Mesangial cell (primary cell): ENCODE measurements at places on chromosomes 1 and 21. TPM values are rescaled to one million over a fixed set of nuclear protein-coding genes. Genes with fewer than 3 reads are reported as not detected.

The CPT2 gene
- total RNA-seq, result 15.8 and 19.1 TPM in 2 replicates

The FAM72D gene
- 0.13 and 2.4 TPM in 2 replicates for total RNA-seq

The VCAM1 gene
- 53.9 and 128 TPM in 2 replicates for total RNA-seq

The EPHB2 gene
- 141 and 181 TPM in 2 replicates for total RNA-seq

The CELA3B gene
- total RNA-seq, result not detected in 2 replicates

The CASZ1 gene
- total RNA-seq, result 2.9 and 4.1 TPM in 2 replicates

The KTI12 gene
- 18.5 and 20.7 TPM in 2 replicates for total RNA-seq

The PROK1 gene
- total RNA-seq, result not detected in 2 replicates

The OR2T35 gene
- not detected in 2 replicates for total RNA-seq

The TNFRSF8 gene
- total RNA-seq, result 0.13 and 0.16 TPM in 2 replicates

The FCGR2B gene
- total RNA-seq, result not detected in 2 replicates

The RGS8 gene
- not detected in 2 replicates for total RNA-seq

The SGIP1 gene
- 4.3 and 4.6 TPM in 2 replicates for total RNA-seq

The PRELP gene
- not detected in 2 replicates for total RNA-seq

The HSD3B2 gene
- not detected in 2 replicates for total RNA-seq

The SPAG17 gene
- total RNA-seq, result under 0.01 and 0.25 TPM in 2 replicates

The SERTAD4 gene
- 9.8 and 14.7 TPM in 2 replicates for total RNA-seq

The TACSTD2 gene
- 3.1 and 13.9 TPM in 2 replicates for total RNA-seq

The MYOG gene
- total RNA-seq, result not detected in 2 replicates

The FAM110D gene
- 0.25 TPM in 1 of 2 replicates, not detected in the other for total RNA-seq

The ADGRL4 gene
- 3.7 and 16.6 TPM in 2 replicates for total RNA-seq

The LPAR3 gene
- total RNA-seq, result 0.16 and 0.25 TPM in 2 replicates

The LCE1B gene
- not detected in 2 replicates for total RNA-seq

The PDPN gene
- total RNA-seq, result 7.1 and 7.3 TPM in 2 replicates

The TMEM222 gene
- total RNA-seq, result 35.0 and 43.0 TPM in 2 replicates
